ENCODE measurements at places on chromosomes 1 and 21.

- DNase-seq = peak; percentile 21
Measured at GRCh38 chr1:61085983-61086644, 3.8 kb downstream of the NFIA start.

GRCh38 chr1:10338047-10338446 lies 60.8 kb upstream of the PGD start:
- peak; percentile 37 for DNase-seq

DNA sequence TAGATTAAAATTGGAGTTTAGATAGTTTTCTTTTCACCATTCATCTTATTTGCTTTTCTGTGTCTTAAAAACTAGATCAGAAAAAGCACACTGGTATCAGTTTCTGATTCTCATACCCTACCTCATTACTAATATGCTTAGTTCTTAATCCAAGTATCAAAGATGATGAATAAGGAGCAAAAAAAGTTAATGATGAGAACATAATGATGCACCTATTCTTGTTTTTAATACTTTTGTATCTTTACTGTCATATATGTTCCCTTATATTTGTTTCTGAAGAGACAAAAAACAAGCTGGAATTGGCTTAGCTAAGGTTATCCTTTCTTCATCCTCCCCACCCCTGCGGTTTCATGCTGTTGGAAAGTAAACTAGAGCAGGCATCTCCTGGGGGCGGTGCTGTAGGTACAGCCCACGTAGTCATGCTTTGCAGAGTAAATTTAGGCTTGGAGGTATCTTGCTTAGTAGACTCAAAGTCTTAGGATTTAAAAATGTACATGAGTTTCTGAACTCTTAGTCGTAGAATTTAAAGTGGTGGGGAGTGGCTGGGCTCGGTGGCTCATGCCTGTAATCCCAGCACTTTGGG lies 16.4 kb downstream of the CNIH4 start:
- no peak for DNase-seq

- no peak for DNase-seq
Measured at GRCh38 chr1:86860424-86860823, 53.5 kb downstream of the SELENOF start.

DNA sequence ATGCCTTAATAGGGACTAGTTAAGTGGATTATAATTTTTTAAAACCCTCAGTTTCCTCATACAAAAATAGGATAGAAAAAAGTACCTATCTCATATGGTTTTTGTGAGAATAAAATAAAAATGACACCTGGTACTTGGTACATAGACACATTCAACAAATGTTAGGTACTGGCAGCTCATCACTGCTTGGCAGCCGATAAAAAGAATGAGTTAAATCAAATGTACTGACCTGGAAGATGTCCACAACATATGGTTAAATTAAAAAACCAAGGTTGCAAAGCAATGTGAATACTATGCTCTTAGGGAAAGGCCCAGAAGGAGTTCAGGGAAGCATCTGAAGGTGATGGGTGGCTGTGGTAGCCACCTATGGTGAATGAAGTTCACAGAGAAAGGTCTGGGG lies 64.9 kb upstream of the SMYD2 start:
- DNase-seq = no peak

- DNase-seq = peak; percentile 47
Measured at GRCh38 chr1:114345930-114346479, 165.0 kb downstream of the TRIM33 start.

All from lung (tissue), 17 donors.